ENCODE measurements at places on chromosomes 12 and 14.
A peak's percentile ranks its signal among the peaks of the same experiment; 100 is the strongest.

DNA sequence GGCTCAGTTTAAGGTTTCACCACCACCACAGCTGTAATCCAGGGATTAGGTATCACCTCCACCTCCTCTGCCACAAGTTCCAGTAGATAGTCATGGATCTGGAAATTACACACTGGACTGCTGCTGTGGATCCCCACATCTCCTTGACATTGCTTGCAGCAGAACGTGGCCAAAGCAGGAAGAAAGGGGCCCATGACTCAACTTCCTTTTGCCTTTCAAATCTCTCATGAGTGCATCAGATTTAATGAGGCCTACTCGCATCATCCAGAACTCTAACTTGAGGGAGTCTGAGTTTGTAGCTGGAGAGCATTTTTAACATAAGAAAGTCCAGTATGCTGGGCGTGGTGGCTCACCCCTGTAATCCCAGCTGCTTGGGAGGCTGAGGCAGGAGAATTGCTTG lies 29.2 kb upstream of the TMED10 start:
- no peak for DNase-seq
- H3K27me3 ChIP-seq, result peaks cover 7% of the 10 kb centered on the region
- H3K27ac ChIP-seq, result peak overlapping the region; percentile 60
- no peaks in the 10 kb centered on the region for H3K36me3 ChIP-seq

GRCh38 chr14:72657214-72657921 lies 236.5 kb downstream of the DPF3 start:
- H3K36me3 ChIP-seq, result peaks cover 11% of the 10 kb centered on the region
- no peak overlapping the region for H3K4me3 ChIP-seq
- no peak for DNase-seq
- H3K27me3 ChIP-seq, result peaks cover 18% of the 10 kb centered on the region
- H3K27ac ChIP-seq, result no peak overlapping the region

DNA sequence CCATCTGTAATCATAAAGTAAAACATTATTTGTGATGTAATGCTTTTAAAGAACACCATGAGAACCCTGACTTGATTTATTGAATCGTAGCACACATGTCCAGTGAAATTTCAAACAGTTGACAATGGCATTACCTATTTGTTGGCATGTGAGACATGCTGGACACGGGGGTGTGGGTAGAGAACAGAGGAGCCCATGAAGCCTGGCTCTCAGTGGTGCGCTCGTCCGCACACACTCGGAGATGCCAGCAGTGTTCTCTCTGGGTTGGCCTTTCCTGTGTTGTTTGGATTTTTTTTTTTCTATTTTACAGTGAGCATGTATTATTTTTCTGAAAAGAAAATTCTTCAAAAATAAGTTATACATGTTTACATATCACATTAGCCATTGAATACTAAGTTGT lies 78.2 kb downstream of the PPP2R5C start:
- DNase-seq, result no peak
- peaks cover 51% of the 10 kb centered on the region for H3K36me3 ChIP-seq
- H3K4me1 ChIP-seq, result peaks cover 89% of the 10 kb centered on the region
- H3K27ac ChIP-seq, result peak overlapping the region; percentile 91

GRCh38 chr12:94190623-94191022 lies 42.2 kb downstream of the PLXNC1 start:
- H3K4me1 ChIP-seq, result peaks cover 2% of the 10 kb centered on the region
- H3K27me3 ChIP-seq, result no peaks in the 10 kb centered on the region
- no peak overlapping the region for H3K27ac ChIP-seq
- no peak for DNase-seq

GRCh38 chr12:114614040-114614439 lies 69.9 kb downstream of the TBX3 start:
- H3K4me3 ChIP-seq, result no peak overlapping the region
- H3K27ac ChIP-seq, result no peak overlapping the region
- no peaks in the 10 kb centered on the region for H3K4me1 ChIP-seq
- H3K27me3 ChIP-seq, result peaks cover 4% of the 10 kb centered on the region
- DNase-seq, result no peak

- peaks cover 4% of the 10 kb centered on the region for H3K36me3 ChIP-seq
- H3K27ac ChIP-seq, result no peak overlapping the region
- H3K27me3 ChIP-seq, result no peaks in the 10 kb centered on the region
- peaks cover 56% of the 10 kb centered on the region for H3K4me1 ChIP-seq
Measured at GRCh38 chr14:68951035-68951797, 27.9 kb downstream of the ACTN1 start.

GRCh38 chr14:55782166-55782565 lies 202.2 kb downstream of the KTN1 start:
- H3K36me3 ChIP-seq, result no peaks in the 10 kb centered on the region
- no peak overlapping the region for H3K4me3 ChIP-seq
- no peaks in the 10 kb centered on the region for H3K4me1 ChIP-seq
- H3K27ac ChIP-seq, result no peak overlapping the region
- H3K27me3 ChIP-seq, result peaks cover 31% of the 10 kb centered on the region
- no peak for DNase-seq

DNA sequence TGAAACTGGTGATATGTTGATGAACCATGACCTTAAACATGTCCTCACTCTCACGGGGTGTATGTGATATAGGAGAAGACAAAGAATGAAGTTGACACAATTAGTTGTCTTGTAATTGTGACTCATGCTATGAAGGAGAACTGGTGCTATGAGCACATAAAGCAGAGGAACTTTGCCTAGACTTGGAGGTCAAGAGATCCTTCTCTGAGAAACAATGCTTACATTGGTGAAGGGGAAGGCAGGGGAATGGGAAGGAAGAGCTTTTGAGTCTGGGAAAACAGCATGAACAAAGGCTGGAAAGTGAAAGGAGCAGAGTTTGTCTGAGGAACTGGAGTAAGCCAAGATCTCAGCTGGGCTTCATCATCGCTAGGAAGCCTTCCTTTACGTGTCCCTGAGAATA lies 83.2 kb downstream of the MYRFL start:
- H3K27ac ChIP-seq, result no peak overlapping the region
- no peaks in the 10 kb centered on the region for H3K4me1 ChIP-seq
- H3K4me3 ChIP-seq, result no peak overlapping the region
- no peaks in the 10 kb centered on the region for H3K36me3 ChIP-seq

DNA sequence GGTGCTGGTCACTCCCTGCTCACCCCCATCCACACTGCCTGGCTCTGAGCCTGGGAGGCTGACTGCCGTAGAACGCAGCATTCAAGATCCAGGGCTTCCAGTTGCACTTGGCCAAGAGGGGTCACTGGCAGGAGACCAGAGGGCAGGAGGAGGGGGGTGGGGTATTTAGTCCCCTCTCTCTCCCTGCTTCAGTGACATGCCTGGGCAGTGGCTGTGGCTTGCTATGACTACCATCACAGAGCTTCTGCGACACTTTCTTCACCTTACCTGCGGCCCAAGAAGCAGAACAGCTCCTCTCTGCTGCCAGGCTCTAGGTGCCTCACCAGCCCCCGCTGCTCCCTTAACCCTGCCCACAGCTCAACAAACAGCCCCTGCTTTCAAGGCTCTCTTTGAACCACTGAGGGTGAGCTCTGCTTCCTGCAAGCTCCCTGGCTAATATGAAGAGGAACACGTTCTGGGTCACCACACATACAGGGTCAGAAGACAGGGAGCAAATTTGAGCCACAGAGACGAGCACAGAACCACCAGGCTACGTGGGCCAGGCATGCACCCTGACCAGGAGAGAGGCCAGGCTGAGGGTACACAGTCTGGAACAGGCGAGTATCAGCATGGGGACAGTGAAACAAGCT lies 55.7 kb downstream of the ITPK1 start:
- no peak overlapping the region for H3K4me3 ChIP-seq
- H3K4me1 ChIP-seq, result peaks cover 20% of the 10 kb centered on the region
- no peaks in the 10 kb centered on the region for H3K27me3 ChIP-seq
- H3K27ac ChIP-seq, result no peak overlapping the region
- peak; percentile 30 for DNase-seq
- no peaks in the 10 kb centered on the region for H3K36me3 ChIP-seq

- H3K36me3 ChIP-seq, result no peaks in the 10 kb centered on the region
- H3K4me3 ChIP-seq, result no peak overlapping the region
- peaks cover 25% of the 10 kb centered on the region for H3K4me1 ChIP-seq
- DNase-seq, result no peak
- H3K27ac ChIP-seq, result no peak overlapping the region
- peaks cover 70% of the 10 kb centered on the region for H3K27me3 ChIP-seq
Measured at GRCh38 chr12:102950107-102950949, 7.1 kb upstream of the ASCL1 start.

GRCh38 chr14:90658541-90658967 lies 157.7 kb downstream of the TTC7B start:
- no peak for DNase-seq
- peaks cover 11% of the 10 kb centered on the region for H3K4me1 ChIP-seq
- H3K4me3 ChIP-seq, result no peak overlapping the region

- no peak for DNase-seq
- H3K4me1 ChIP-seq, result no peaks in the 10 kb centered on the region
- H3K27ac ChIP-seq, result no peak overlapping the region
- H3K36me3 ChIP-seq, result peaks cover 28% of the 10 kb centered on the region
Measured at GRCh38 chr14:75699331-75699730, 38.3 kb downstream of the TTLL5 start.

DNA sequence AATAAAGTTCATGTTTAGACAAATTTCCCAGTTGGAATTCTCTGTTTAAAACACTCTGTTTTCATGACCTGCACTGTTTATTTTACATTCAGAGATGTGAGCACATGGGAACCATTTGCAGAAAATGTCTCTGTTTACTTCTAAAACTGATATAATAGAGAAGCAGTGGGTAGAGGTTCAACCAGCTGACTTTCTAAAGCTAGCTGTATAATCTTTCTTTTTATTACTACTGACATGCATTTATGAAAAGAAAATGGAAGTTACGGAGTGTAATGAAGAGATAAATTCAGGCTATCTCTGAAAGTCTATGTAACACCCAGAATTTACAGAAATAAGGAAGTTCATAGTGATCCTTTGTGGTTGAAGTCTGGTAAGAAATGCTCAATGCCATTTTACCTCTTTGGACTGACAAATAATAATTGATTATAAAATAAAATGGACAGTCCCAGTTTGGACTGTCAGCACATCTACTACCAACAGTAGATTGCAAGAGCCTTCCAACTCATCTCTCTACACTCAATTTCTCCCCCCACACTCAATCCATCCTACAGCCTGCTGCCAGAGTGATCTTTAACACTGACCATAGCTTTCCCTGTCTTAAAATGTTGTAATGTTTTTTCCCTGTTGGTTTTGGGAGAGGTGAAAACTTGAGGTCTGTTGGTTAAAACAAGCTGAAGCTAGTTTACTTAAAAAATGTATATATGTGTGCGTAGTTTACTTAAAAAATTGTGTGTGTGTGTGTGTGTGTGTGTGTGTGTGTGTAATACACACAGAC lies 137.4 kb downstream of the AEBP2 start:
- no peak overlapping the region for H3K4me3 ChIP-seq
- H3K36me3 ChIP-seq, result peaks cover 2% of the 10 kb centered on the region
- no peaks in the 10 kb centered on the region for H3K4me1 ChIP-seq

DNA sequence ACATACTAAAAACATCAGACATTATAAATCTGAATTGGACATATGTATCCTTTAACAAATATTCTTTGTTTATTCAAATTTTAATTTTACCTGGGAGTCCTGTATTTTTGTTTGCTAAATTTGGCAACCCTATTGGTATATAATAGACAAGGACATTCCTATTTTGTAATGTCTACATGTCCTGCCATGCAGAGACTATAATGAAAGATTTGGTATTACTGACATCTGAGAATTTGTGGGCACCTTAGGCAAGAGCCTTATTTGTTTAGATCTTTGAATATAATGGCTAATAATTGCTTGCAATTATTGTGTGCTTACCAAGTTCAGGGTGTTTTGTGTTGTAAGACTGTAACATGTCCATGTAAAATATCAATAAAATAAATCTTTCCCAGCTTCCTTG lies 334.4 kb downstream of the KCNH5 start:
- no peaks in the 10 kb centered on the region for H3K4me1 ChIP-seq
- no peak for DNase-seq
- no peak overlapping the region for H3K27ac ChIP-seq
- H3K36me3 ChIP-seq, result no peaks in the 10 kb centered on the region
- H3K4me3 ChIP-seq, result no peak overlapping the region

- peaks cover 20% of the 10 kb centered on the region for H3K36me3 ChIP-seq
- no peak overlapping the region for H3K4me3 ChIP-seq
- H3K27ac ChIP-seq, result no peak overlapping the region
- DNase-seq, result no peak
- no peaks in the 10 kb centered on the region for H3K27me3 ChIP-seq
Measured at GRCh38 chr12:27005495-27005894, 8.7 kb downstream of the TM7SF3 start.

Data from activated naive CD4-positive, alpha-beta T cell treated with anti-CD3 and anti-CD28 coated beads, Interleukin-2, amount 10 ng/mL, durations not matched to agents 7 days and 5 days (primary cell).